ENCODE measurements at places on chromosomes 2 and 18. TPM values are rescaled to one million over a fixed set of nuclear protein-coding genes. Genes with fewer than 3 reads are reported as not detected.
A peak's percentile ranks its signal among the peaks of the same experiment; 100 is the strongest.

The CCL20 gene
- total RNA-seq, result 106 TPM

The CRIM1 gene
- total RNA-seq, result 13.4 TPM

DNA sequence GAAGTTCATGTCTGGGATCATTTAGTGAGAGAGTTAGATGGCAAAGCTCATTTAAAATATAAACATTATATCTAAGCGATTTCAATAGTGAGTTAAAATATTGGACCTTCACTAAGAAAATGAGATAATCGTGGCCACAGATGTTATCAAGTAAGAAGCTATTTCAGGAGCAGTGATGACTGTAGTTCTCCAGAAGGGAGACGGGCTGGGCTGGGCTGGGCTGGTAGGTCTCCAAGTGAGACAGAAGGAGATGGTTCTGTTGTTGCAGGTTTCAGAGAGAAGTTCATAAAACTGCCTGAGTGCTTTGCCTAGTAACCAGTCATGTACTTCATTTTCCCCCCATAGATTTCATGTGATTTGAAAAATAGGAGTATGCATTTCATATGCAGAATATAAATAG lies 130.1 kb upstream of the DAPL1 start:
- H3K27me3 ChIP-seq, result no peaks in the 10 kb centered on the region
- H3K36me3 ChIP-seq, result peaks cover 29% of the 10 kb centered on the region
- no peaks in the 10 kb centered on the region for H3K4me1 ChIP-seq
- no peak overlapping the region for H3K27ac ChIP-seq
- DNase-seq, result no peak

DNA sequence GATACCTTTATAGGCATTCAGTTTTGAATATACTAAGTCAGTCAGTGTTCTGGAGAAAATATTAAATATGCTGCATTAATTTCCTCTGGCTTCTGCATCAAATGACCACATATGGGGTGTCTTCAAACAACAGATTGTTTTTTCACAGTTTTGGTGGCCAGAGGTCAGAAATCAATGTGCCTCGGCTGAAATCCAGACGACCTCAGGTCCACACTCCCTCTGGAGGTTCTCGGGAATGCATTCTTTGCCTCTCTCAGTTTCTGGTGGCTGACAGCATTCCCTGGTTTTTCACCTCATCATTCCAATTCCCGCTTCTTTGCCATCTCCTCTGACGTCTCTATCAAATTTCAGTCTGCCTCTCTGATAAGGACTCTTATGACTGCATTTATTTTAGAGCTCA lies 142.3 kb downstream of the ZNF407 start:
- peaks cover 24% of the 10 kb centered on the region for H3K4me1 ChIP-seq
- peak; percentile 62 for DNase-seq
- H3K4me3 ChIP-seq, result no peak overlapping the region
- no peaks in the 10 kb centered on the region for H3K27me3 ChIP-seq

GRCh38 chr2:201996679-201997314 lies 36.9 kb upstream of the FZD7 start:
- H3K36me3 ChIP-seq, result no peaks in the 10 kb centered on the region
- H3K27me3 ChIP-seq, result no peaks in the 10 kb centered on the region
- H3K27ac ChIP-seq, result no peak overlapping the region
- H3K4me3 ChIP-seq, result no peak overlapping the region
- no peaks in the 10 kb centered on the region for H3K4me1 ChIP-seq

DNA sequence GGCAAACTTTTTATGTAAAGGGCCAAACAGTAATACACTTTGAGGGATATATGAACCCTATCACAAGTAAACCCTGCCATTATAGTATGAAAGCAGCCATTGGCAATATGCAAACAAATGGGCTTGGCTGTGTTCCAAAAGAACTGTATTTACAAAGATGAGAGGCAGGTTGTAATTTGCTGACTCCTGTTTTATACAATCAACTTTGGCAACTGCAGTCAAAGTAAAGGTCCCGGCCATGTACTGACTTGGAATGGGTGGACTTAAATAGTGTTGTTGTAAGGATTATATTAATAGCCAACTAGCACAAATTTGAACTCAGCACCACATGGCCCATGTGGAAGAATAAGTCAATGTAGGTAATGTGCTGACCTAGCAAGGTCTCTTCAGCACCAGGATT lies 223.4 kb downstream of the WDPCP start:
- no peaks in the 10 kb centered on the region for H3K4me1 ChIP-seq
- no peaks in the 10 kb centered on the region for H3K36me3 ChIP-seq
- H3K27me3 ChIP-seq, result no peaks in the 10 kb centered on the region
